ENCODE measurements at places on chromosomes 12 and 14. TPM values are rescaled to one million over a fixed set of nuclear protein-coding genes. Genes with fewer than 3 reads are reported as not detected.

CD163L1 gene
- 0.29 TPM for total RNA-seq

ART4 gene
- total RNA-seq, result not detected

TTC9 gene
- not detected for total RNA-seq

ZNF268 gene
- 14.2 TPM for total RNA-seq
